ENCODE measurements at places on chromosomes 3 and 15.
A peak's percentile ranks its signal among the peaks of the same experiment; 100 is the strongest.

DNA sequence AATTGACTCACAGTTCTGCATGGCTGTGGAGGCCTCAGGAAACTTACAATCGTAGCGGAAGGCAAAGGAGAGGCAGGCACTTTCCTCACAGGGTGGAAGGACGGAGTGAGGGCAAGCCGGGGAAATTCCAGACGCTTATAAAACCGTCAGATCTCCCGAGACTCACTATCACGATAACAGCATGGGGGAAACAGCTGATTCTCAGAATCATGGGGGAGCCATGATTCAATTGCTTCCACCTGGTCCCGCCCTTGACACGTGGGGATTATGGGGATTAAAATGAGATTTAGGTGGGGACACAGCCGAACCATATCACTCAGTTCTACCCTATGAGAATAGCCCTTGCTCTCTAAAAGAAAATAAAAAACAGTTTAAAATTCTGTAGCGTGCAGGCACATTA is 13.4 kb upstream of the SYNPR start:
- DNase-seq: no peak

DNA sequence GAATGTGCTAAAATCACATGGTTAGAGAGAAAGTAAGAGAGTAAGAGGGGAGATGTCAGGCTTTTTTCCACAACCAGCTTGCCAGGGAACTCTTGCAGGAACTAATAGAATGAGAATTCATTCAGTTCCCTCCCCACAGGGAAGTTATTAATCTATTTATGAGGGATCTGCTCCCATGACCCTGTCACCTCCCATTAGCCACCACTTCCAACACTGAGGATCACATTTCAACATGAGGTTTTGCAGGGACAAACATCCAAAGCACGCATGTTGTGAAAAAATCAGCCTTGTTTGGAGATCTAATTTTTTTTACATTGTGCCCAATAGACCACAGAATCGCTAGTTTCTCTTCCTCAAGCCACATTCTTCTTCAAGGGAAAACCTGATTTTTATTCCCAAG is 904.0 kb downstream of the TBL1XR1 start:
- no peak for DNase-seq

DNA sequence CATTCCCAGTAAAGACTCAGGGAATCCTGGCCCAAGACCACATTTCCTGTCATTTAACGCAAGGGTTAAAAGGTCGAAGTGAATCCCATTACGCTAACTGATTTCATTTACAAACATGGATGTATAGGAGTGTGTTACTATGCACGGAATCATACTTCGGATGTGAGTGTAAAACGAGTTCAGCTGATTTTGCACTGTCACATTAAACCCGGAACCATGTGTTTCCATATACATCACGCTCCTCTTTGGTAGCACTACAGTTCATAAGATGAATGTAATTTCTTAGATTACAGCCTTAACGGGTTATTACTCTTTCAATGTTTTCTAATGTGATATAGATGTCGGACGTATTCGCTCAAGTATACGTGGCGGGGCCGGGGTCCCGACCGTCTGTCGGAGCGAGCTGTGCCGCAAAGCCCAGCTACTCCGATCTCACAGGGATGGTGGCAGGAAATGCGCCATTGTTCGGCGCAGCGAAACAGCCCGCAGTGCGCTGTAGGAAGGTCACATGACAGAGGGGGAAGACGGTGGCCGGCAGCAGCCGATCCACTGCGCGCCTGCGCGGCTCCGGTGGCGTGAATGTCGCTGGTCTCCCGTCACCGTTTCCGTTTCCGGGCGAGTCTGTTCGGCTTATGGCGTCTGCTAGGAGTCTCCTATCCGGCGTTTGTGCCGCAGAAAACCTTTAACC is 97.3 kb downstream of the NPAP1 start:
- DNase-seq: peak; percentile 92

- no peak for DNase-seq
Measured at GRCh38 chr3:22121068-22121701, 370.2 kb upstream of the ZNF385D start.

- peak; percentile 85 for DNase-seq
Measured at GRCh38 chr3:148697306-148698189, at the start of gene AGTR1. TSS of gene AGTR1 (plus strand) at chr3:148697903. CDS start at chr3:148741036, 43,133 bp downstream.

GRCh38 chr3:74456166-74456565 is 158.3 kb downstream of the CNTN3 start:
- no peak for DNase-seq

DNA sequence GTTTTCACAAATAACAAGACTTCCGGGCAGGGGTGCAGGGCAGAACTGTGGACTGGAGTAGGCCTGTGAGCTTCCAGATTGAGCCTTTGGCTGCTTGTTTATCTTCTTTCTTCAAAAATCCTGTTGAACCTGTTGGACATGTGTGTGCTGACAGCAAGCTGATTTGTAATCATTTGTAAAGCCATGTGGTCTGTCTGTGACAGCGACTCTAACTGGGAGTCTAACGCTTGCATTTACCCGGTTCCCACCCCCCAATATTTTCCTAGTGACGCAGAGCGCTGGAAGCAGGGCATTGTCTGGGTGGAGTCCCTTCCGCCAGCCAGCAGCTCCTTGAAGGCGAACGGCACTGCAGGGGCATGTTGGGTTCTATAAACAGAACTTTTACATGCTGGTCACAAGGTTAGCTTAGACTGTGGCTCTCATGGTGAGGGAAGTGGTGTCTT is 85.7 kb upstream of the MYZAP start:
- DNase-seq: no peak

DNA sequence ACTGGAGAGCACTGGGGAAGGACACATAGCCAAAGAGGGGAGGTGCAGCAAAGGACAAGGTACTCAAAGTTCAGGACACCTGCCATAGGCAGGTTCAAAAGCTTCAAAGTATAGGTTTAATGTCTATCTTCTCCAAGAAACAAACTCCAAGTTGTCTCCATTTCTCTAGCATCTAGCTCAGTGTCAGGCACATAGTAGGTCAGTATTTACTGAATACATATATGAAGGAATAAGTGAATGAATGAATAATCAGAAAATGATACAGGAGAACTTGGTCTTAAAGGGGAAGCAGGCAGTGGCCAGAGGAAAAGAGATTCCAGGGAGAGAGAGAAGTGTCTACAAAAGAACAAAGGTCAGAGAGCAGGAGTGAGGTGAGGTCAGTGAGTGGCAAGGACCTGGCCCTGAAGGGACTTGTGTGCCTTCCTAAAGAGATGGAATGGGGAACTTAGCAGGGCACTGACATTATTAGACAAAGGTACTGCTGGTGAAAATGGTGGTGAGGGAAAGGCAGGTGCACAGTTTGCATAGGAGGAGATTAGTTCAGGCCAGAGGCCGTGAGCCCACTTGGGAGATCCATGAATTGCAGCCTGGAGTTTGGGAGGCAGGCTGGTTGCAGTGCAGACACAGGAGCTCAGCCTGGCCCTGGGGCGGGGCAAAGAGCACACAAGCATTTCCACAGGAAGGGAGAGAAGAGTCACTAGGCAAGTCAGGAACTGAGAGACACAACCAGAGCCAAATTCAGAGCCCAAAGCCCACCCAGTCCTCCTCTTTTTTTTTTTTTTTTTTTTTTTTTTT is 21.4 kb downstream of the TBC1D2B start:
- DNase-seq: peak; percentile 61

GRCh38 chr3:152842413-152842812 is 7.5 kb downstream of the P2RY1 start:
- no peak for DNase-seq

DNA sequence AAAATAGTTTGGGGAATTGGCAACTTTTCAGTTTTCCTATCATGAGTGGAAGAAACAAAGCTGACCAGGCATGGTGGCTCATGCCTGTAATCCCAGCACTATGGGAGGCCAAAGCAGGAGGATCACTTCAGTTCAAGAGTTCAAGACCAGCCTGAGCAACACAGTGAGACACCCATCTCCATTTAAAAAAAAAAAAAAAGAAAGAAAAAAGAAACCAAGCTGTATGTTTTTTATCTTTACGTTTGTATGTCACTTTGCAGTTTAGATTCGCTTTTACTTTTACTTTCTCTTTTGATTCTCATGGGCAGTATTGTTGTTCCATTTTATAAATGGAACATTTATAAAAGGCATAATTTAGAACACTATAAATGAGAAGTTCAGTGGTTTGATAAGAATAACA is 31.2 kb upstream of the TNIK start:
- no peak for DNase-seq

DNA sequence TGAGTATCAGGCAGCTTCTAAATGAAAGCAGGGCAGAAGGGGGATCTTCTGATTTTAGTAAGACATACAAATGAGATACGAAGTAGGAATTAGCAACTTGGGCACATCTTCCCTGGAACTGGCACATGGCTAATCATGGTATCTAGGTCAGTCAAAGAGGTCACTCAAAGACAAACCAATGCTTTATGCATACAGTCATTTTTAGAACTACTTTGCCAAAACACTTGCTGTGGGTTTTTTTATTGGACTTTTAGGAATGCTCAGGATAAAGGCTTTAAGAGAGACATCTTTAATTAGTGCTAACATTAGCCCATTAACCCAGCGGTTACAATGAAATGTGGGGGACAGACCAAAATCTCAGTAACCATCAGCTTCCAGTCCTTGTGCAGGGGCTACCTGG is 51.7 kb downstream of the GPR176 start:
- no peak for DNase-seq
